ENCODE measurements at places on chromosomes 2 and 18.
A peak's percentile ranks its signal among the peaks of the same experiment; 100 is the strongest.

- DNase-seq: no peak
These were observed 151.9 kb downstream of the DOCK10 start for GRCh38 chr2:224890372-224890771.

GRCh38 chr2:232940724-232941123 is 70.7 kb downstream of the SNORC start:
- no peak for DNase-seq

DNA sequence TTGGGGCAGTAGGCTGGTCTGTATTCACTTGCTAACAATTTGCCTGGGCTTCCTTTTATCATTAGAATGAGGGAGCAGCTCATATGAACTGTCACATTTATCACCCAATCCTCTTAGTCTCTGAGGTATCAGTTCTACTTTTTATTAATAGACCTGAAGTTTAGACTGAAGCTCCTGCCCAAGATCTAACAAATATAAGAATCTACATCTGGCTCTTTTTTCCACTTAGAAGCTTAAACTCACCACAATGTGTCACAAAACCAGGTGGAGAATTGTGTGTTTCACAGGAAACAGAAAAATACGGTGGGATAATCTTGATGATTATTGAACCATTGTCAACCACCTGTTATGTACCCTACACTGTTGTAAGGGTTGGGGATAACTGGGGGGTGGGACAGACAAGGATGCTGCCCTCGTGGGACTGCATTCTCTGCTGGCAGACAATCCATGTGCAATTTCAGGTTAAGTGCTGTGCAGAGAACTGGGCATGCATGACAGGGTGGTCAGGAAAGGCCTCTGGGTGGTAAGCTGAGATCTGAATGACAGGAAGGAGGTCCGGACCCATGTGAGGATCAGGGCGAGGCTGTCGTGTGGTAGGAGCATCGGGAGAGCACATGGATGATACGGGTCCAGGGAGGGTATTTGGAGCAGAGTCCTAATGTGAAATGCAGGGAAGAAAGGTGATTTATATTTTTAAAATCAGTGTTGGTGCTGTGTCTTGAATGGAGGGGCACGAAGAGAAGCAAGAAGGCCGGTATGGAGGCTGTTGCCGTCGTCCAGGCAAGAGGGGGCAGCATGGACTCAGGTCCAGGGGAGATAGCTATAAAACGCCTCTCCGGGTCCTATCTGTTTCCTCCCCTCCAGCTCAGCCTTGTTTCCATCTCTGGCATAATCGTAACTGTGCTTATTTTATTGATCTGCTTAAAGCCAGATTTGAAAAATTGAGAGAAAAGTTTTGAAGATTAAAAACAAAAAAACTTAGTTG is 17.6 kb downstream of the MYL12B start:
- no peak for DNase-seq

DNA sequence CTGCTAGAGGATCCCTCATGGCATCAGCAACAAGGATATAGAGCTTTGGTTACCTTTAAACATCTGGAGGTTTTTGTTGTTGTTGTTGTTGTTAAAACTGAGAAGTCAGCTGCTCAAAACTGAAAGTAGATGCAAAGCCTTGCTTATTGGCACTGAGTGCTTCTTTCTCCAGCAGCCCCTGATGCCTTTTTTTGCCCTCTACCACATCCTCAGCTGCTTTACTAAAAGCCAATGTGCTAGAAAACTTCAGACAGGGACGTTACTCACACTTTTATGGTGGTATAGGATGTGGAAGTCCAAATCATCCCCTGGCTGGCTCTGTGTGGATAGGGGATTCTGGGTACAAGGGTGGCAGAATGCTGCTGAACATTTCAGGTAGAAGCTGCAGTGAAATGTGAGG is 78.3 kb upstream of the CHST9 start:
- DNase-seq: no peak

- DNase-seq: no peak
These were observed 6.2 kb upstream of the POU3F3 start for GRCh38 chr2:104847586-104848160.

GRCh38 chr18:13642440-13642827 is 83.9 kb downstream of the FAM210A start:
- DNase-seq: no peak

DNA sequence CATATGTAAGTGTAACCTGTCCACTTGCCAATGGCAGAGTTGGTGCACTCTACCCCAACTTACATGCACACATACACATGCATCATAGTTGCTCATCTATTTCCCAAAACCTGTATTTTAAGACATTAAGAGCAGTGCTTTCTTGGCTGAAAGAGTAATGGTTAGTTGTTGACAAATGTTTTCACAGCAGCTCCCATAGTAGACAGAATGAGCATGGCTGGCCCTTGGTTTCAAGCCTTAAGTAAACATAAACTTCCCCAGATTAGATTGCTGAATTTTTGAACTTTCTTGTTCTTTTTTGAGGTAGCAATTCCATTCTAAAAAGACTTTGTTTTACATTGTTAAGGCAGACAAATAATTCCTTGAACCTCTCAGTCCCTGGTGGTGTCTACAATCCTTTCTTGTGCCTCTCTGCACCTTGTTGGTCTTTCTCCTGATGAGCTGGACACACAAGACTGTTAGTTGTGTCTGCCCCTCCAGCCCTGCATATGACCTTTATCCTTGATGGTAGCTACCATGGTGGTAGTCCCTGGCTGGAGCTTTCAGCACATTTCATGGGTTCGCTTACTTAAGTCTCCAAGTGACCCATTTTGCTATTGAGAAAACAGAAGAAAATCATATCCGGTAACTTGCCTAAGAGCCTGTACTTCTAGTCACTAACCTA is 580.1 kb upstream of the ID2 start:
- DNase-seq: no peak

- DNase-seq: no peak
These were observed 285.9 kb downstream of the FBXO15 start for GRCh38 chr18:73861771-73862170.

DNA sequence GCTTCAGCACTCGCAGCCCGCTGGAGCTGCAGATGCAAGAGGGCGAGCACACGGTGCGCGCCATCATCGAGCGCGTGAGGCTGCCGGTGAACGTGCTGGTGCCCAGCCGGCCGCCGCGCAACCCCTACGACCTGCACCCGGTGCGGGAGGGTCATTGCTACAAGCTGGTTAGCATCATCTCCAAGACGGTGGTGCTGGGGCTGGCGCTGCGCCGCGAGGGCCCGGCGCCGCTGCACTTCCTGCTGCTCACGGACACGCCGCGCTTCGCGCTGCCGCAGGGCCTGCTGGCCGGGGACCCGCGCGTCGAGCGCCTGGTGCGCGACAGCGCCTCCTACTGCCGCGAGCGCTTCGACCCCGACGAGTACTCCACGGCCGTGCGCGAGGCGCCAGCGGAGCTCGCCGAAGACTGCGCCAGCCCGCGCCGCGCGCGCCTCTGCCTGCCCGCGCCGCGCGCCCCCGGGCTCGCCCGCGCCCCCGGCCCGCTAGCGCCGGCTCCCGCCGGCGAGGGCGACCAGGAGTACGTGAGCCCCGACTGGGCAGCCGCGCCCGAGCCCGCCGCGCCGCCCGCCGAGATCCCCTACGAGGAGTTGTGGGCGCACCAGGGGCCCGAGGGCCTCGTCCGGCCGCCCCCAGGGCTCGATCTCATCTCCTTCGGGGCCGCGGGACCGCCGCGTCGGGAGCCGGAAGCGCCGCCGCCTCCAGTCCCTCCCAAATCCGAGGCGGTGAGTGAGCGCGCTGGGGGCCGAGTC is 11.8 kb downstream of the GAREM2 start:
- peak; percentile 73 for DNase-seq

DNA sequence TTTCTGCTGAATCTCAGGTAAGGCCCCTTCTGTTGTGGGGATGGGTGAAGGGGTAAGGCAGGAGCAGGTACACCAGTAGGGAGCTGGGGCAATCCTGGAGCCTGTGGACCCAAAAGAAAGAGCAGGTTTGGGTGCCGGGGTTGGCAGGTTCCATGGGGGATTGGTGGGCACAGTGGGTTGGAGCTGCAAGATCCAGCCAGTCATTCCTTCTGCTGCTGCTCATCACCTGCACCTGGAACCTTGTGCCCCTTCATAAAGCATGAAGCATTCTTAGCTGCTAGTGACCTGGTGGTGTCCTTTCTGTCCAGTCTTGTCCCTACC is 24.9 kb downstream of the FHOD3 start:
- DNase-seq: no peak

DNA sequence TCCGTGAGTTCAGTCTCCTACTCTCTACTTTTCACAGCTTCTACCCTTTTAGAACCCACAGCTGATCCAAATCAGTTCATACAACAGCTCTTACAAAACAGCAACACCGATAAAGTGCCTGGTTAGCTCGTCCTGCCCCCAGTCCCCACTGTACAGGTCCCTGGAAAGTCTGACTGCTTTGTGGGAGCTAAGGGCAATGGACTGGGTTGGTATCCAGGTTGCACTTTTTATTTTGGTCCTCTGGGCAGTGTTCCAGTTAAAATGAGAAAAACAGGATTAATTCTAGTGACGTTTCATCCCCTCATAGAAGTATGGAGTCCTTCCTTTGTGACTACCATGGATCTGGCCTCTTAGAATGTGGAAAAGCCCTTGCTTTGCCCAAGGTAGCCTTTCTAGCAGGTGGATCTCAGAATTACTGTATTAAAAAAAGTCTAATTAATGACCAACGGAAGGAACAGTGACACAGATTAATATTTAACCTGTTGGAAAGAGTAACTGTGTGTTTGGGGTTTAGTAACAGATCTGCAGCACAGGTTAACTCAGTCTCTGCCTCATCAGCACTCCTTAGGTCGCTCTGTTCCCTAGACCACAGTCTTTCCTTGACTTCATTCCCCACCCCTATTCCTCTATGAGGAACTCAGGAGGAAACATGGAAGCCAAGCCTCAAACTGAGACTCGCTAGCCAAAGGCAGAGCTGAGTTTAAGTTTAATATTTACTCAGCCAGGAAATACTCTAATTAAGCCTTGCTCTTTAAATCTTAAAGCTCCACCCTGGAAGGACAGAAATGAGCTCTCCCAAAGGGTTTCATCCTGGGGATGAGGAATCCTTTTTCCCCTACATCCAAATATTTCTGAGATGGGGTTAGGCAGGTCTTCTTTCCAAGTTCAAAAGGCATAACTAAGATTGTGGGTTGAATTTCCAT is 52.8 kb upstream of the ITGA6 start:
- no peak for DNase-seq

DNA sequence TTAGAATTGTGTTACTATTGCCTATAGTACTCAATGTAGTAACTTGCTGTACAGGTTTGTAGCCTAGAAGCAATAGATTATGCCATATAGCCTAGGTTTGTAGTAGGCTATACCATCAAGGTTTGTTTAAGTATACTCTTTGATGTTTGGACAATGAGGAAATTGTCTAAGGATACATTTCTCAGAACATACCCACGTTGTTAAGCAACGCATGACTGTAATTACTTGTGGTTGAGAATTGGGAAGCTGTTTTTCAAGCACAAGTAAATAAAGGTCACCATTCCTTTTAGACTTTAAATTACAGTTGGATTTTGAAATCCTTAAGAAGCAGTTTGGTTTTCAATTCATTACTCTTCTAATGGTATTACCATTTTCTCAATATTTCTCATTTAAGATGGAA is 89.8 kb upstream of the KCNH7 start:
- peak; percentile 35 for DNase-seq

DNA sequence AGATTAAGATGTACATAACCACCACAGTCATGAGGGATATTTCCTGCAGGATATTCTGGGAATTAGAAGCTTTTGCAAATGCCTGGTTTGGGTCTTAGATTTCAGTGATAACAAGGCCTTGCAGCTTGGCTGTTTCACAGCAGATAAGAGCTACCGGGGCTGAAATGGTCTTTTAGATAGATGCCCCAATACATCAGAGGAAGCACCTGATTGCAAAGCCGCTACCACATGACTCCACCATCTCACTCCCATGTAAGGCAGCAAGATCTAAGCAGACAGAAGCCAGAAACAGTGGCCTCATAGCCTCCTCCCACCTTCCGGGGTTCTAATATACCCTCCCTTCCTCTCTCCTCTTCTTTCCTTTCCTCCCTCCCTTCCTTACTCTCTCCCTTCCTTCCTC is 31.1 kb upstream of the EPG5 start:
- no peak for DNase-seq

GRCh38 chr18:48986851-48987761 is 36.3 kb upstream of the SMAD7 start:
- DNase-seq: no peak

DNA sequence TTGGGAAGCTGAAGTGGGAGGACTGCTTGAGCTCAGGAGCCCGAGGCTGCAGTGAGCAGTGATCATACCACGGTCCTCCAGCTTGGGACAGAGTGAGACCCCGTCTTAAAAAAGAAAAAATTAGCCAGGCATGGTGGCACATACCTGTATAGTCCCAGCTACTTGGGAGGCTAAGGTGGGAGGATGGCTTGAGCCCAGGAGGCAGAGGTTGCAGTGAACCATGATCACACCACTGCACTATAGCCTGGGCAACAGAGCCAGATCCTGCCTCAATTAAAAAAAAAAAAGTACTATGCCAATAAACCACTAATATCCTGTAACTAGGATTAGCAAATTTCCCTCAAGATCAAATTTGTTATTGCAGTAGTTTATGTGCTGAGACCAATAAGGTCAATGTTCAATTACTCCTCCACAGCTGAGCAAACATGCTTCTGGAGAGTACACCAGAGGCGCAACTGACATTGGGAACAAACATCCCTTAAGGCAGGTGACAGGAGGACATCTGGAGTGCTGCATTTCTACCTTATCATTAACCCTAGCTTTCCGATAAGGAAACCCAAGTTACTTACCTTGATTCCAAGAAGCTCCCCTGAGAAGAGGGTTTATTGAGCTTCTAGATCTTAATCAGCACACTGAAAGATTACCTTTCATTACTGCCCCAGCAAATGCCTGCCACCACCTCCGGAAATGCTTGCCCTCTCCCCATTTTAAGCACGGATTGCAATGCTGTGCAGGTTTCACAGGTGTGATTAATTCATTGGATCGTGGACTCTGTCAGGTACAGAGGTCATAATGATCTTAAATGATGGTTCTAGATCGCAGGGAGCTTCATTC is 26.2 kb downstream of the MGAT4A start:
- no peak for DNase-seq

DNA sequence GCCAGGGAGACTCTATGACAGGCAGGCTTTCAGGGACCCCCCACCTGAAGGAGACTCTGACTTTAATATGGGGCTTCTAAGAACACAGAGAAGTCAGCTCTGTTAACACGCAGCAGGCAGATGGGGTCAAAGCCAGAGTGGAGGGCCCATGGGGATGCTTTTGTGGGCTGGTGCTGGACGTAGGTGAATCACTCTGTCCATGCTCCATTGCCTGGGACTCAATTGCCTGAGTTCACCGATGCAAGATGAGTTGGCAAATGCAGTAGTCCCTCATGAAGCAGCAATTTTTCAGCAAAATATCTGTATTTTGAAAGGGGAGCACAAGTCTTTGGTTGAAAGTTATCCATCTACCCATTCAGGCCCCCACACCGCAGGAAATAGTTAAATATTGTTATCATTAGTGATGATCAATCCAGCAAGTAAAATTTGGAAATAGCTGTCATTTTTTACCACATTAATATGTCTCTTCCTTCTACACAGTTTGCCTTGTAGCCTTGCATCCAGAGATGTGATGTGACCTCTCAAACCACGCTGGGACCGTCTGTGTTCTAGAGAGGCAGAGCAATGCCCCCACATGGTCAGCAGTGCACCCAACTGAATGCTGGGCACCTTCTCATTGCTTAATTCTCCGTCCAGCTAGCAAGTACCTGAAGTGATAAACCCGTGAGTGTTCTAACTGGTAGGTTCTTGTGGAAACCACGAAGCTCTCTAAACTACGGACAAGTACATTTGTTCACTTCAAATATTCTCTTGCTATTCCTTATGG is 34.8 kb upstream of the FAM110C start:
- DNase-seq: no peak

All from inflammatory macrophage treated with lipopolysaccharide for 1 hour (primary cell).